ENCODE measurements at places on chromosomes 16 and 17.

DNA sequence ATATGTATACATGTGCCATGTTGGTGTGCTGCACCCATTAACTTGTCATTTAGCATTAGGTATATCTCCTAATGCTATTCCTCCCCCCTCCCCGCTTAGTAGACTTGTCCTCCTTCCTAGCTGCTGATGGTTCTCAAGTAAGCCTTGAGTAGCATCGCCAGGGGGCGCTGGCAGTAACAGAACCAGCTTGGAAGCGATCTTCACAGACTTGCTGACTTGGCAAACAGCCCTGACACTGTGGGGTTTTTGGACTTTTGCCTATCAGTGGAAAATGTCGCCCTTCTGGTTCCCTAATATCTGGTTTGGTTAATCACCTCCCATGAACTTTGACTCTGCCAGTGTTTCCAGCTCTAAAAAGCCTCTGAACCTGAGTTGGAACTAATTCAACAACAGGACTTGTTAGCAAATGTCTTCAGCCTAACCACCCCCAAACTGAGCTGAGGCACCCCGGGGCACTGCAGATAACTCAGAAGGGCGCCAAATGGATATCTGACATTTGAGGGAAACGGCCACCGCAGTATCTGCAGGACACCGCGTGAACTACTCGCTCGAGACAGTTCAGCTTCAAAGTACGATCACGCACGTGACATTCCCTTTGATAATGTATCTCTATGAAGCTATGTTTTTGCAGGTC lies 15.4 kb upstream of the SPATA32 start:
- peak; percentile 88 for DNase-seq

DNA sequence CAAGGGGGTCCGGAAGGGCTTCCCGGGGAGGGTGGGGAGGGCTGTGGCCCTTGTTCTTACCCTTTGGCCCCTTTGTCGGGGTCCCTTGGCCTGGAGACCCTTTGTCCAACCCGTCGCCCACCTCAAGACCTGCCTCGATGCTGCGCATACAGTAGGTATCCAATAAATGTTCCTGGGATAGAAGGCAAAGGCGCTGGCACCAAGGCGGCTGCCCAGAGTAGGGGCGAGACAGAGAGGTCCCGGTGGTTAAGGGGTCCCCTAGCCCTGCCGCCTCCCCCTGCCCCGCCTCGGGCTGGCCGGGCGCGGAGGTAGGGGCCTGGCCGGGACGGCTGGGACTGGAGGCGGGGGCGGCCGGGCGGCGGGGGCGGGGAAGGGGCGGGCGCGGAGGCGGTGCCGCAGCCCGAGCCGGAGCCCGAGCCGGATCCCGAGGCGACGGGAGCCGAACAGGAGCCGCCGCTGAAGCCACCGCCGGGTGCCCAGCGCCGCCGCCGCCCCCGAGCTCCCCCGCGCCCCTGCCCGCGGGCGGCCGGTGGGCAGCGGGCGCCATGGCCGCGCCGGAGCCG lies at the start of gene NHERF2:
Gene NHERF2 (plus strand): TSS at position 442 of the 563 bp plus-strand sequence. CDS start 104 bp downstream, at position 546.
- DNase-seq: peak; percentile 71

GRCh38 chr17:8701221-8701620 lies 43.4 kb downstream of the CCDC42 start:
- DNase-seq: no peak

- DNase-seq: no peak
Measured at GRCh38 chr16:77406680-77407079, 28.2 kb downstream of the ADAMTS18 start.

DNA sequence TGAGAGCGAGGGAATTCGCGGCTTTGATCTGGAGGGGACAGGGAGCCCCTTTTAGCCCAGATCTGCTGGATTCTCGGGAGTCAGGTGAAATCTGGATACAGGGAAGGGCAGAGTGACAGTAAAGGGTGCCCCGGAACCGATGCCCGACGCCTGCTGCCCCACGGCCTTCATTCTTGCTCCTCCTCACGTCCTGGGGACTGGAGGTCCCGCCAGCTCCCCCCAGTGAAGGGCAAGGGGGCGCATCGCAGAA lies 596 bp downstream of the OR1F1 start:
- no peak for DNase-seq

- no peak for DNase-seq
Measured at GRCh38 chr17:81494626-81495377, 17.8 kb downstream of the ACTG1 start.

DNA sequence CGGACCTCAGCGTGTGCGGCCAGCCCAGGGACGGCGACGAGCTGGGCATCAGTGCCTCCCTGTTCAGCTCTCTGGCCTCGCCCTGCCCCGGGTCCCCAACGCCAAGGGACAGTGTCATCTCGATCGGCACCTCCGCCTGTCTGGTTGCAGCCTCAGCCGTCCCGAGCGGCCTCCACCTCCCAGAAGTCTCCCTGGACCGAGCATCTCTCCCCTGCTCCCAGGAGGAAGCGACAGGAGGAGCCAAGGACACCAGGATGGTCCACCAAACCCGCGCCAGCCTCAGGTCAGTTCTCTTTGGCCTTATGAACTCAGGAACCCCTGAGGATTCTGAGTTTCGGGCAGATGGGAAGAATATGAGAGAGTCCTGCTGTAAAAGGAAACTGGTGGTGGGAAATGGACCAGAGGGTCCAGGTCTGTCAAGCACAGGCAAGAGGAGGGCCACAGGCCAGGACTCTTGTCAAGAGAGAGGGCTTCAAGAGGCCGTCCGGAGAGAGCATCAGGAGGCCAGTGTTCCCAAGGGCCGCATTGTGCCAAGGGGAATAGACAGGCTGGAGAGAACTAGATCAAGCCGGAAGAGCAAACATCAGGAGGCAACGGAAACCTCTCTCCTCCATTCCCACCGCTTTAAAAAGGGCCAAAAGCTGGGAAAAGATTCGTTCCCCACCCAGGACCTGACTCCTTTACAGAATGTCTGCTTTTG lies 825 bp downstream of the HASPIN start:
- no peak for DNase-seq

DNA sequence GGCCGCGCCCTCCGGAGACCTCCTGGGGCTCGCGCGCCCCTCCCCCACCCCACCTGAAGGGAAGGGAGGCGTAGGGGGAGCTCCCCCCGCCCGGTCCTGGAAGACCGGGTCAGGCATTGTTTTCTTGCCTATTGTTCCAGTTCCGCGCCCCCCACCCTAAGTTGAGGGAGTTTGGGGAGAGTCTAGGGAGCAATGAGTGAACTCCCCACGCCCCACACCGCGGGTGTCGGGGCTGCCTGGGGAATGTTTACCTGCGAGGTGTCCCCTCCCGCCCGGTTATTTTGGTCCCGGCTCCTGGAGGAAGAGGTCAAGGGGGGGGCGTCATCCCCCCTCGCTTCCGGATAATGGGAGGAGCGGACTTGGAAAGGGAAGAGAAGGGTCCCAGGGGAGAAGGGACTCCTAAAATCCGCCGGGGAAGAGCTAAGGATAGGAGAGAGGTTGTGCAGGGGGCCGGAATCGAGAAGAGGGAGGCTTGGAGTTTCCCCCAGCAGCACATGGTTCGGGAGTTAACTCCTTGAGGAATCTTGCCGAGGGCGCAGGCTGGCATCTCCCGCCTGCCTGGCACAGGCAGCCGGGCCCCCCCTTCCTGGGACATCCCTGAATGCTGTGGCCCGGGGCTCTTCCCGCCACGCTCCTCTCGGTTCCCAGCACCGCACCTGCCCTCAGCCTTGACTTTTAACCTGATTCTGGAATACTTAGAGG lies 881 bp downstream of the MLLT6 start:
- no peak for DNase-seq

DNA sequence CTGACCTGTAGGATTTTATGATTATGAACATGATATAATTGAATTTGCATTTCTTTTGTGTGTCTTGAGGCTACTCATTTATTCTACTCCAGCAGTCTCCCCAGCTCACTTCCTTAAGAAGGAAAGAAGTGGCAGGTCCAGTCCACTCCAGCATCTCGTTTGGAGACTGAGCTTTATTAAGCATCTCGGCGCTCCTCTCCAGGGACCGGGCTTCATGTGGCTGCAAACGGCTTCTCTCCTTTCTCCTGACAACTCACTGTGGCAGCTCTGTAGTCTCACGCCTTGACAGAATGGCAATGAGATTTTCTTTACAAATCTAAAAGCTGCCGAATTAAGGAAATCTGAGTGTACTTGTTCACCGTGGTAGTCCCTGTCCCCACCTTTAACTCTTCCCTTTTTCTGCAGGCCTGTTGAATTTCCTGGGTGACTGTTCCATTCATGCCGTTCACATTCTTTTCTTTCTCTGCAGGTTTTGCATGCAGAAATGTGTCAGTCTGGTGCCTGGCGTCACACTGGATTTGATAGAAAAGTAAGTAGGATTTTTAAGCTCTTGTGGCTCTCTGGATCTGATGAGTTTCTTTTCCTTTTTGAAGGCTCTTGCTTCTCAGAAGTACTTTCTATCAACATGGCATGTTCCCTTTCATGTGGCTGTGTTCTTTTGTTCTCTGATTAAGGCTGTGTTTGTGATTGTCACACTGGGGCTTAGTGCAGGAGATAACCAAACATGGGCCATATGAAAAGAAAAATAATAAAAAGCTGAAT lies 200.5 kb upstream of the CHMP6 start:
- no peak for DNase-seq

DNA sequence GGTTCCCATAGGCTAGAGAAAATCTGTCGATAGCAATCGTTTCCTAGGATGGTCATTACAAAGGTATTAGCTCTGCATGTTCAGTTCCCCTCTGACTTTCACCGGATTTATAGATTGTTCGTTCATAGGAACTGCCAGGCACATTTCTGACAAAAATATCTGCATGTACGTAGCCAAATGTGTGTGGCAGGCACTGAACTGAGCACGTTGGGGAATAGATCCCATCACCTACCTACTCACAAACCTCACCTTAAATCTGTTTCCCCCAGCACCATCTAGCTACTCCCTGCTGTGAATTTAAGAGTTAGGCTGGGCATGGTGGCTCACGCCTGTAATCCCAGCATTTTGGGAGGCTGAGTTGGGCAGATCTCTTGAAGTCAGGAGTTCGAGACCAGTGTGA lies 64.5 kb upstream of the TANC2 start:
- DNase-seq: no peak

- DNase-seq: no peak
Measured at GRCh38 chr16:84614623-84614967, 3.3 kb downstream of the COTL1 start.

GRCh38 chr16:17835118-17835876 lies 364.5 kb upstream of the XYLT1 start:
- no peak for DNase-seq

DNA sequence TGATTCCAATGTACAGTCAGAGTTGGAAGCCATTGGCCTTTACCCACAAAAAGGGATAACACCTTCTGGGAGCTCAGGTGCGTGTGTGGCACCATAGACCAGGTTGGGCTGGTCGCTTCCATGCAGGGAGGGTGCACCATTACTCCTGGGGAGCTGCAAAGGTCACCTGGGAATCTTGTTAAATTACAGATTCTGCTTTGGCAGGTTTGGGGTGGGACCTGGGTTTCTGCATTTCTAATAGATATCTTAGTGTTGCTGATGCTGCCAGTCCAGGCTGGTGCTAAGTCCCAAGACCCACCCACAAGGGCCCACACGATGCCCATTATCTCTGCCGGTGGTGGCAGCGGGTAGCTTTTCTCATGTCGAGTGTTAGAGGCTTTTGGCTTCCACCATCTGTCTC lies 148.3 kb upstream of the CACNG5 start:
- no peak for DNase-seq

DNA sequence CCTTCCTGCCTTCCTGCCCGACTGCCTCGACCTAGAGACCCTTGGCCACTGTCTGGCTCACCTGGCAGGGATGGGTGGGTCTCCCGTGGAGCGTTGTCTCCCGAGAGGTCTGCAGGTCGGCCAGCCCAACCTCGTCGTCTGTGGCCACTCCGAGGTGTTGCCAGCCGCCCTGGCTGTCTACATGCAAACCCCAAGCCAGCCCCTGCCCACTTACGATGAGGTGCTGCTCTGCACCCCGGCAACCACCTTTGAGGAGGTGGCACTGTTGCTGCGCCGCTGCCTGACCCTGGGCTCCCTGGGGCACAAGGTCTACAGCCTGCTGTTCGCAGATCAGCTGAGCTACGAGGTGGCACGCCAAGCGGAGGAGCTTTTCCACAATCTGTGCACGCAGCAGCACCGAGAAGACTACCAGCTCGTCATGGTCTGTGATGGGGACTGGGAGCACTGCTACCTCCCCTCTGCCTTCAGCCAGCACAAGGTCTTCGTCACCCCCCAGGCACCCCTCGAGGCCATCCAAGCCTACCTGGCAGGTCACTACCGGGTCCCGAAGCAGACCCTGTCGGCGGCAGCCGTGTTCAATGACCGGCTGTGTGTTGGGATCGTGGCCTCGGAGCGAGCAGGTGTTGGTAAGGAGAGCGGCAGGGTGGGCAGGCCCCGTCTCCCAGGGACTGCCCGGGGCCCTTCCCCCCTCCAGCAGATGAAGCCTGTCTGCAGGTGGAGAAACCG lies 75.1 kb upstream of the ENDOV start:
- DNase-seq: no peak

DNA sequence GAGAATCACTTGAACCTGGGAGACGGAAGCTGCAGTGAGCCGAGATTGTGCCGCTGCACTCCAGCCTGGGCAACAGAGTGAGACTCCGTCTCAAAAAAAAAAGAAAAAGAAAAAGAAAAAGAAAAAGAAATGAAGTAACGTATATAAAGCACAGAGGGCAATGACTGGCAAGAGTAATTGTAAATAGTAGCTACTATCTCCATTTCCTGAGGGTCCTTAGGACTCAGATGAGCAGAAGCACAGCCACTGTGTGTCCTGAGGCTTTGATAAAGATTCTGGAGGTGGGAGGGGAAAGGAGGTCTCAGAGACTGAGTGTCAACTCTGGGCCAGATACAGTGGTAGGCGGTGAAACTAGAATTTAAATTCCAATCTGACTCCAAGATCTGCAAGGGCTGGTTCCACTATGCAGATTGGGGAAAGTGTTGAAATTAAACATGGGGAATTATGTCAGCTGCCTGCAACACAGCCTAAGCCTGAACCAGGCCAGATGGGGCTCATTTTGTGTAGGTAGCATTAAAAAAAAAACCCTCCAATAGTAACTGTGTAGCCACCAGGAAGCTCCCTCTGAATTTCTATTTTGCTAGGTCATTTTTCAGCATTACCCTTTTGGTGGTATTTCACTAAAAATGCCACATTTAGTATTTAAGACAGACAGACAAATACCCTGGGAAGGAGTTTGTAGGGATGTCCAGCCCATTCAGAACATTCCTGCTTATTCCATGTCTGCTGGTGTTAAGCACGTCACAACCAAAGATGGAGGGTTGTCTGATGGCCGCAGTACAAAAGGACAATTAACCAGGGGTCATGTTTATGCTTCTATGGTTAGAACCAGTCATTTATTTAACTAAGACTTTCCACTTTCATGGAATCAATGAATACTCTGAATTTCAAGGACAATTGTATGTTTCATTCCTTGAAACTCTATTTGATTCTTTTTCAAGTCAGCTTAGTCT lies 46.1 kb downstream of the TBX4 start:
- no peak for DNase-seq

GRCh38 chr16:23368469-23368868 lies 66.4 kb downstream of the SCNN1B start:
- DNase-seq: no peak

GRCh38 chr17:79819085-79819484 lies 20.2 kb downstream of the CBX4 start:
- no peak for DNase-seq

DNA sequence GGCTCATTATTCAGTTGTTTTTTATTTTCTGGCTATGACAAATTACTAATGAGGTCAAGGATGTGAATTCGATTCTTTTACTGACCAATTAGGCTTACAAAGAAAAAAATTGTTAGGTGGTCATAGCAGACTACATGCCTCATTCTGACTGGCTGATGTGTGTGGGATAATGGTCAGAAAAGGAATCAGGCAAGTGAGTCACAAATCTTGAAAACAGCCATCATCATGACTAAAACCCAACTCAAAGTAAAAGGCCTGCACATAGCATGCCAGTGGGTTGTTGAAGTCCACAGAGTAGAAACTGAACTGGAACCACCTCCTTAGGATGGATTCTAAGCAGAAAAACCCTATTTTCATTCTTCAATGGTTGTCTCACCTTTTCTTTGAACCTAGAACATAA lies 8.6 kb downstream of the RPGRIP1L start:
- DNase-seq: no peak
